ENCODE measurements at places on chromosomes 7 and 10.

DNA sequence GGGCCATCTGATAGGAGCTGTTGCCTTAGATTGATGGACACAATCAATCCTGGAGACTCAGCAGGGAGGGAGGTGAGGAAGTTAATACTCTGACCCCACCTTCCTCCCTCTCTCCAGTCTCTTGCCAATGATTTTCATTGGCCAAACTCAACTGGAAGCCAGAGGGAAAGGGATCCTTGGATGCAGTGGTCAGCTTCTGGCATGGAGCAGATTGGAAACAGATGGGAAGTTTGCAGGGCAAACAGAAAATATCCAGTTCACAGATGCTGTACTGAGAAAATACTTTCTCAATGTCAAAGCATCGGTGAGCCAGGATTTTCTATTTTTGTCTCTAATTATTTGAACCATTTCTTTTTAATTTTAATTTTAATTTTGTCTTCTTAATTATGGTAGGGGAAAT, 170.8 kb downstream of the BBS9 start:
- DNase-seq, result no peak

GRCh38 chr10:87913156-87913921, 49.9 kb downstream of the PTEN start:
- no peak for DNase-seq

DNA sequence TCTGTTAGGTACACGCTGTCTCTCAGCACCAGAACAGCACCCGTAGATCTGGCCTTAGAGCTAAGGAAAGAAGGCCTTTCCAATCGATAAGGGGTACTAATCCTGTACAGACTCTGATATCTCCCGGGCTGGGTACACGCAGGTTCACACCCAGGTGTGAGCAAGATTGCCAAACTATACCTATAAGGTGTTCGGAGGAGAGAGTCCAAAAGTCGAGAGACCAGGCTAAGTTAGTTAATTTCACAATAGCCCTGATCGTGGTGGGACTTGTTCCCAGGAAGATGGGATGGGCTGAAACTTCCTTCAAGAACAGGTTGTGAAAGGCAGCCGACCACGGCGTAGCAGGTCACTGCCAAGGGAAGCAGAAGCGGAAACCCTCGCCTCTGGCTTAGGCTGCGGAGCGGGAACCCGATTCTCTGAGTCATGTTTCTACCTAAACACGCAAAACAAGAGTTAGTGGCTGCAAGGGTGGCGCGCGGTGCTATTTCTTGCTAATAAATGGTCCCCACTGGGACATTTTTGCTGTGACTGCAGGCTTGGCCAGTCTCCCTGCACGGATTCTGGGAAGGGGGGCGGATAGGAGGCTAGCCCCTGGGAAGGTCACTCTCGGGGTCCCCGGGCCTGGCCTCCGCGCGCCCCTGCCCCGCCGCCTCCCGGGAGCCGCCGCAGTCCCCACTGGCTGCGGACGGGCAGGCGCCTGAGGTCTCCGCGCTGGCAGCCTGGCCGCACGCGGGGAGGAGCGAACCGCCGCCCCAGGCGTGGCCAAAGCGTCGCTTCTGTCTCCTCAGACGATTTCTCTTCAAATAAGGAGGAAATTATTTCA, 75.4 kb upstream of the PDSS1 start:
- DNase-seq, result no peak

DNA sequence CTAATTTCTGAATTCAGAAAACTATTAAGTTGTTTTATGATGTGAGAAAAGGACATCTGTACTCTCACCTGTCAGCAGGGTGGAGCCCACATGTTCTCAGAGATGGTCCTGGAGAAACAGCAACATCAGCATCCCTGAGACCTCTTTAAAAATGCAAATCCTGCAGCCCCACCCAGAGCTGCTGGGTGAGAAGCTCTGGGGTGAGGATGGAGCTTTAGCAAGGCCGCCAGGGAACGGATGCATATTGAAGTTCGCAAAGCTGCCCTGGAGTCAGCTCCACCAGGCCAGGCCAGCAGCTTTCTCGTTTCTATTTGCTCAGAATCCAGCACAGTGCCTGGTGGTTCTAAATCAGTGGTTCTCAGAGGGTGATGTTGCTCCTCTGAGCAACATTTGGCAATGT, 49.1 kb downstream of the PRKCQ start:
- no peak for DNase-seq

- no peak for DNase-seq
Measured at GRCh38 chr10:4459531-4459930, 366.5 kb upstream of the AKR1E2 start.

DNA sequence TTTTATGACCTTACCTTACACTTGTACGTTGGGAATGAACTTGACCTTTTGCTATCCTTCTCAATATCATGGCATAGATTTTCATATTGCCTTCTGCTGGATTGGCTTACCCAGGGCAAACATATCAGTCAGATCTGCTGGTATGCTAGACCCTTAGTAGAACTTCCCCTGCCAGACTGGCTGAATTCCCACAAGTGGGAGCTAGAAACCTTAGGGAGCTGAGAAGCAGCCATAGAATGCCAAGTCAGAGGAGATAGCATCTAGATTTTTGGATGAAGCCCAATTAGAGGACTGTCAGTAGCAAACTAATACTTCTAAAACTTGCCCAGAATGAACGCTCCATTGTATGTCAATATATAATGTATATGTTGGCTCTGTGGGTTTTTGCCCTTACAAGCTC, 385.0 kb downstream of the NXPH1 start:
- DNase-seq, result no peak

- no peak for DNase-seq
Measured at GRCh38 chr7:8105449-8106095, 137.0 kb downstream of the GLCCI1 start.

GRCh38 chr7:17142831-17143541, 155.5 kb upstream of the AHR start:
- DNase-seq, result peak; percentile 33

DNA sequence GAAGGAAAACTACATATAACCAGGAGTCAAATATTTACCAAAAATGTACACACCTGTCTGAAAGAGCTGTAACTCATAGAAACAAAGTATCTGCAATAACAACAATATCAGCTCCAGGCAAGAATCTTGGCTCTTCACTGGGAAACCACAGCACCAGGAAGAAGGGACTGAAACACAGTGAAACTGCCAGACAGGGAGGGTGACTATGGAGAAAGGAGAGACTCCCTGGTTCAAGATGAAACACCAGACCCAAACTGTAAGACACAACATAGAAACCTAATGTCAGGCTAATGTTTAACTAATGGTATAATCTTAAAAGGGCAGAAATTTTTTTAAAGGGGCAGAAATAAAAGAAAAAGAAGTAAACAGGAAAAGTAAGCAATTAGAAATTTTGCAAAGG, 11.5 kb upstream of the TAS2R39 start:
- DNase-seq, result peak; percentile 44

DNA sequence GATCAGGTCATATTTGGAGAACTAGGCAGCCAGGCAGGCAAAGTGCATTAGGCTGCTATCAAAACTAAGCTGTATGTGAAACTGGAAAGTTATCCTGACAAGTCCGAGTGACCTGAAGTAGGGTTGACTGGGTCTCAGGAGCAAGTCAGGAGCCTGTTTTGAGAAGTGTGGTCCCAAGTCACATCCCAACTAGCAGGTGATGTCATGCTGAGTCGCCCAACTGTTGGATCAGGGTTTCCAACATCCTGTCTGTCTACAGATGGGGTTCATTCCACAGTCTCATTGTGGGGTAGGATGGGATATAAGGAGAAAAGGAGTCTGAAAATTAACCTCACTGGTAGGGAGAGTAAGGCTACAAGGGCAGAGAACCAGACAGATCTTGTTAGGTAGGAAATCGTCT, 27.0 kb downstream of the SLC26A4 start:
- no peak for DNase-seq

- peak; percentile 75 for DNase-seq
Measured at GRCh38 chr10:94397549-94398370, 4.6 kb upstream of the TBC1D12 start.

GRCh38 chr7:43104874-43105520, 7.5 kb upstream of the HECW1 start:
- no peak for DNase-seq

DNA sequence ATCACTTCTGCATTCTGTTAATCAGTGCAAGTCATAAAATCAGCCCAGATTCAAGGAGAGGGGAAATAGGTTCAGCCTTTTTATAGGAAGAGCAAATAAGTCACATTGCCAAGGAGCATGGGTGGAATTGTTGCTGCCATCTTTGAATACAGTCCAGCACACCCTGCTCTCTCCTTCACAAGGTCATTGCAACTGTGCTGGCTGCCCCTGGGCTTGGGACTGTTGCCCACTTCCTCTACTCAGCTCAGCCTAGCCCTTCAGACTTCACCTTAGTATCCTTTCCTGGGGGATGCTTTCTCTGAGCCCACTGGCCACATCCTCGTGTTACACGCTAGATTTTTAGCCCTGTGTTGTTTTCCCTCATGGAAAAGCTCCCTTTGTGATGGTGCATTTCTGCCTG, 527.7 kb downstream of the GALNT17 start:
- no peak for DNase-seq

- peak; percentile 70 for DNase-seq
Measured at GRCh38 chr7:134640842-134641715, 5.6 kb upstream of the BPGM start.

DNA sequence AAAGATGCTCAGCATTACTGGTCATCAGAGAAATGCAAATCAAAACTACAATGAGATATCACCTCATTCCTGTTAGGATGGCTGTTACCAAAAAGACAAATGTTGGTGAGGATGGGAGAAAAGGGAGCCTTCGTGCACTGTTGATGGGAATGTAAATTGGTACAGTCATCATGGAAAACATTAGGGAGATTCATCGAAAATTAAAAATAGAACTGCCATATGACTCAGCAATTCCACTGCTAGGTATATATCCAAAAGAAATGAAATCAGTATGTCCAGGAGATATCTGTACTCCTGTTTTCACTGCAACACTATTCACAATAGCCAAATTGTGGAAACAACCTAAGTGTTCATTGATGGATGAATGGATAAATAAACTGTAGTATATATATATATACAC, 228.1 kb downstream of the ACTR3B start:
- DNase-seq, result no peak

- DNase-seq, result no peak
Measured at GRCh38 chr7:116548506-116548905, 23.7 kb downstream of the CAV1 start.

DNA sequence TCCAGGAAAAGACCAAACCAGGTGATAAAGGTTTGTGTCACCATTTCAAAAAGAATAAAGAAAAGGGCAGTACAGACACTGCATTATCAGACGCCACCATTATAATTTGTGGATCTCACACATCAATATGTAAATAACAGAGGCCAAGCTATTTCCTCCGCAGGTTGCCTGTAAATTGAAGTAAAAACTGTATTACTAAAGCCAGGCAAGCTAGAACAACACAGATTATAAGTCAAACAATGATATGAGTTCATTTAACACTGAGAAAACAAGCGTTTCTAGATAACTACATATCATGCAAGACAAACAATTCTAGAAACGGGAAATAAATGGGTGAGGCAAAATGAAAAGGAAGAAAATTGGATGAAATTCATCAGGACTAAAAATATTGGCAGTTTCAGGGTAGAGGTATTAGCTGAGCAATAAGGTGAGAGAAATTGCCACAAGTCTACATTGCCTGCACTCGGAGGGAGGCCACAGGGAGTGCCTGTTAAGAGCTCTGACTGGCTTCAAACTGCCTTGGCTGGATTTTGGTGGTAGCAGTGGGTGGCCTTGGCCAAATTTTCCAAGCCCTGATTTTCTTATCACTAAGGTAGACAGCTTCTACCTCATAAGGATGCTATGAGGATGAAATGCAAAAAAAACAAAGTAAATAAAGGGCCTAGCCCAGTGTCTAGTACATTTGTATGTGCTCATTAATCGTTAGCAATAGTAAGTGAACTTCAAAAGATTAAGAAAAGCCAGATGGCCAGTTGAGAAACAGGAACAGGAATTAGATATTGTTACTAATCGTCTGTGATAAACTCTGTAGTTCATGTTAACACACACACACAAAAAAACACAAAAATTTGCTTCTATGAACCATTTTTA, 240.0 kb upstream of the NFE2L3 start:
- no peak for DNase-seq

GRCh38 chr7:91064052-91064451, 200.2 kb upstream of the FZD1 start:
- DNase-seq, result no peak

DNA sequence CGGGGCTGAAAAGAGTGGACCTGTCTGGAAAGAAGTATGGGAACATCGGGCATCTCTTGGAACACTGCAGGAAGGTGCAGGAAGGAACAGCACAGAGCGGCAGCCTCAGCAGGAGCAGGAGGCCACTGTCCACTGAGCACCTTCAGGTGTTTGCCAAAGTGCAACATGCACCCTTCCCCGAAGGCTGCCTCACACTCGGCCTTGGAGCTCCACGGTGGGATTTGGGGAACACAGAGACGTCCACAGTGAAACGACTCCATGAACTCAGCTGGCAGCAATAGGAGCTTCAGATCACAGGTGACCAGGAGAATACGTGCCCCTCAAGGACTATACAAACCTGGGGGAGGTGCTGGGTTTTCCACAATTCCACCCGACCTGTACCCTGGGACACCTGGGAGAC, 140.3 kb upstream of the RET start:
- no peak for DNase-seq

DNA sequence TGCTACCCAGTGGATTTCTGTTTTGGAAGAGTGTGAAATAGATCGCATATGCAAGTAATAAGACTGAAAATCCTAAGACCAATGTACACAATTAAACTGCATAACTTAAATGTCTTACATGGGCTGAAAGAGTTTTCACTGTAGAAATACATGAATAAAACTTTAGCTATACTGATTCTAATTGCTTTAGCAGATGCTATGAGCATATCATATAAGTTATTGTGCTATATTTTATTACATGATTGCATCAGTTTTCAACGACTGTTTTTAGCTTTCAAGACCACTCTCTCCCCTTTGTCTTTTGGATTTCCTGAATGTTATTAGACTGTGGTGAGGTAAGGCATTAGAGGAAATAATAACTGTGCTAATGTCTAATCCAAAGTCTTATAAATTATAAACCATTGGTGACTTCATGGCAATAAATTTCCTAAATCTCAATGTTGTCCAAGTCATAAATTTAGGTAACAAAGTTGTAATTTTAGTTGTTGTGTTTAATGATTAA, 124.5 kb downstream of the SEMA3A start:
- no peak for DNase-seq

DNA sequence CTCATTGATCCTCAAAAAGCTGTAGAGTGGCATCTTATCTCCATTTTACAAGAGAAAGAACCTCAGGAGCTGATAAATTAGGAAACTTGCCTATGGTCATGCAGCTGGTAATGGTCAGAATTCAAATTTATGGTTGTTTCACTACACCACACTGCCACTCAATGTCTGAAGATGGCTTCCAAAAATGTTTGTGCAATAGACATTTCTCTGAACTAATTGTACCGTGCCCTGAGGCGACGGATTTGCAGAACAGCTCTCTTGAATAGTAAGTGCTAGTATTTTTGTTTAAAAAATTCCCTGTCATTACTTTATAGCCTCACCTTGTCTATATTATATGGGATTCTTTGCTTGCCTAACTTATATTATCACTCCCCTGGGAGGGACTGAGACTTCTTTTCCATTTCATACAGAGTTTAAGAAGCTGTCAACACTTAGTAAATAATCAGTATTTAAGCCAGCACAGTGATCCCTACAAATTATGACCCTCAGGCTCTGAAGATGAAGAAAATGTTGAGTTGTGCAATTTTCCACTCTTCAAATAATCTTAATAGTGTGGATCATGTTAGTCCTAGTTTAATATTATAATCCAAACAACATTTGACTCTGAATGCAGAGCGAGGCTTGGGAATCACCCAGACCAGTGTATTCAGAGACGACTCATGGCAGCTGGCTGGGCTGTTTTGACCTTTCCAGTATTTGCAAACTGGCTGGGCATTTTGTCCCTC, 346.6 kb downstream of the PTEN start:
- DNase-seq, result no peak

GRCh38 chr10:125141860-125142484, 18.4 kb downstream of the CTBP2 start:
- no peak for DNase-seq
